ENCODE measurements at places on chromosomes 12 and 14. TPM values are rescaled to one million over a fixed set of nuclear protein-coding genes. Genes with fewer than 3 reads are reported as not detected.

DNA sequence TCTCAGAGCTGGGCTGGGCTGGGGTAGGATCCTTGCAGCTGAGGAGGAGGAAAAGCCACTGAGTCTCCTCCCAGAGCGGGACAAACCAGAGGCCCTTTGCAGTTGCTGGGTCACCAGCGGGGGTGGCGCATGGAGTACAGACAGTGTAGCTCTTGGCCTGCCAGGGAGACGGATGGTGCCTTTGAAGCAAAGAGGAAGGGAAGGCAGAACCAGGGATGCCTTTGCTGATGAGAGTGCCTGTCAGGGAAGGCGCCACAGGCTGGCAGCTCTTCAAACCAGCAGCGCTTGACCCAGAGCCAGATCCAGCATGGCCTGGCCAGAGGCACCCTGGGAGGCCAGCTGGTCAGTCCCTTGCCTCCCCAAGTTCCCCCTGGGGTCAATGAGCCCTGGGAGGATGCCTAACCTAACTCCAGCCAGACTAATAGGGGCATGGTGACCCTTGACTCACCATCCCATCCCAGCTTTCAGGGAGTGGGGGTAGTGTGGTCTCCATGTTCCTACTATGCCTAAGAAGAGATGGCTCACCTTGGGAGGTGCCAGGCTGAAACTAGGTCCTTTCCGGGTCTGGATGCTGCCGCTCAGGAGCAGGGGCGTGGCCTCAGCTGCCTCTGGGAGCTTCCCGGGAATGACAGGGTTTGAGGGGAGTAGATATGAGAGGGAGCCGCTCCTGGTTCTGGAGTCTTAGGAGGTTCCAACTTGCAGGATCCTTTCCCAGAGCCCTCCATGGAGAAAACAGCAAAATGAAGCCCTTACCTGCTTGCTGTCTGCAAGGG is 19.8 kb downstream of the VASH1 start:
- no peak for DNase-seq

GRCh38 chr12:50647479-50647878 is 116.4 kb upstream of the ATF1 start:
- DNase-seq: no peak

DNA sequence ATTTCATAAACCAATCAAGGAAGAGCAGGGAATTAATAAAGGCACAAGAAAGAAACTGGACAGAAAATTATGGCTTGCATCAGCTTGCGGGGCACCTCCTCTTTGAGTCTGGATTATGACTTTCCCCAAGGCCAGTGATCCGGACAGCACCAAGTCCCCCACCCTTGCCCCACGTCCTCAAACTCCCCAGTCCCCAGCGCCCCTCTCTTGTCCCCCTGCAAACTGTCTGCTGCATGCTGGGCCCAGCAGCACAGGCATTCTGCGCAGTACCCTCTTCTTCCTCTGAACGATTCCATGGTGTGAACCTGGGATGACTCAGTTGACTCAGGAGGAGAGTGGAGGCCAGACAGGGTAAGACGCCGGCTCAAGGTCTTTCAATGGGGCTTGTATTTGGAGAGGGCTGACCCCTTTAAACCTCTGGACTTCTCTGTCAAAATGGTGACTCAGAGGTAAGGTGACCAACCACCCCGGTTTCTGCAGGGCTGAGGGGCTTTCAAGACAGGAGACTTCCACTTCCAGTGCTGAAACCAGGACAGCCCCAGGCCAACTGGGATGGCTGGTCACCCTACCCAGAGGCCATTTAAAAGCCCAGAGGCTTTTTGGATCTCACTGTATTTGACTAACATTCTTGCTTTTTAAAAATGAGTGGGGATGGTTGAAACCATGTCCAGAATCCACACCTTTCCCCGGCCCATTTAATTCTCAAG is 13.5 kb downstream of the C14orf132 start:
- DNase-seq: no peak

GRCh38 chr12:122858171-122858570 is 22.9 kb downstream of the HIP1R start:
- no peak for DNase-seq

- DNase-seq: no peak
Observed at GRCh38 chr12:126362493-126362892, 1297.3 kb downstream of the AACS start.

DNA sequence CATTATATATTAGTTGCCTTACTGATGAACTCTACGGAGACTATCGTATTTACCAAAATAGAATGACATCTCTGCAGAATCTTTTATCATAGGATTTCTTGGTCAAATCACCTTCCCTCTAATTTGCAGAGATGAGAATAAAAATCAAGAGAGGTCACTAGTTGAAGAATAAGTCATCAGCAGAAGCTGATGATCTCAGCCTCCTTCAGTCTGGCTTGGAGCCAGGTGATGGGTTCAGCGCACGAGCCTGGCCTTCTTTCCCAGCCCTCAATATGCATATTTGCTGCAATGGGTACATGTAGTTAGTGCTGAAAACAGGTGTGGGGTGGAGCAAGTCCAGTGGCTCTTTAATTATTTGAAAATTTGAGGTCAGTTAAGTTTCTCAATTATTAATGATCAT is 19.2 kb upstream of the EMP1 start:
- no peak for DNase-seq

DNA sequence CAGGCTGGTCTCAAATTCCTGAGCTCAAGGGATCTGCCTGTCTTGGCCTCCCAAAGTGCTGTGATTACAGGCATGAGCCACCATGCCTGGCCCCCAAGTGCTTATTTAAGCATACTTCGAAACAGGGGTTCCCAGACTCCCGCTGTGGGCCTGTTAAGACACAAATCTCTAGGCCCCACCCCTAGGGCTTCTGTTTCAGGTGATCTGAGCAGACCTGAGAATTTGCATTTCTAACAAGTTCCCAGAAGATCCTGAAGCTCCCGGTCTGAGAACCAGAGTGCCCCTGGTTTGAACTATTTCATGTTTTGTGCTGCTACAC is 25.0 kb downstream of the GCH1 start:
- DNase-seq: no peak

GRCh38 chr12:111413442-111414086 is 7.8 kb downstream of the SH2B3 start:
- no peak for DNase-seq

- no peak for DNase-seq
Observed at GRCh38 chr14:91342206-91342760, 75.3 kb downstream of the CCDC88C start.

- DNase-seq: no peak
Observed at GRCh38 chr14:88835661-88836060, 11.2 kb downstream of the TTC8 start.

DNA sequence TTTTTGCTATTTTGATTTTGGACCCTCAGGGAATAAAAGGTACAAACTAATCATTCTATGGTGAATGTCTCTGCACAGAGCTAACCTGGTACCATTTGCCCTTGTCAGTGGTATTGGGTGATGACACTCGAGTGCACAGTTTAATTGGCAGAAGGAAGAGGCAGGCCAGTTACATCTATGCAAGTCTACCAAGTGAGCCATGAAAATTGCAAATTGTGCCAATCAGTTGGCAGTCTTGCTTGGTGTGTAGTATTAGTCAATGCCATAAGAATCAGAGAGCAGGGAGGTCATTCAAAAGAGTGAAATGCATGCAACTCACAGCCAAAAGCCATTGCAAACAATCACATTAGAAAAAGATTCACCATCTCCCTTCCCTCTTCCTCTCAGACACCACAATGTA is 479.6 kb downstream of the ADAMTS20 start:
- DNase-seq: no peak

DNA sequence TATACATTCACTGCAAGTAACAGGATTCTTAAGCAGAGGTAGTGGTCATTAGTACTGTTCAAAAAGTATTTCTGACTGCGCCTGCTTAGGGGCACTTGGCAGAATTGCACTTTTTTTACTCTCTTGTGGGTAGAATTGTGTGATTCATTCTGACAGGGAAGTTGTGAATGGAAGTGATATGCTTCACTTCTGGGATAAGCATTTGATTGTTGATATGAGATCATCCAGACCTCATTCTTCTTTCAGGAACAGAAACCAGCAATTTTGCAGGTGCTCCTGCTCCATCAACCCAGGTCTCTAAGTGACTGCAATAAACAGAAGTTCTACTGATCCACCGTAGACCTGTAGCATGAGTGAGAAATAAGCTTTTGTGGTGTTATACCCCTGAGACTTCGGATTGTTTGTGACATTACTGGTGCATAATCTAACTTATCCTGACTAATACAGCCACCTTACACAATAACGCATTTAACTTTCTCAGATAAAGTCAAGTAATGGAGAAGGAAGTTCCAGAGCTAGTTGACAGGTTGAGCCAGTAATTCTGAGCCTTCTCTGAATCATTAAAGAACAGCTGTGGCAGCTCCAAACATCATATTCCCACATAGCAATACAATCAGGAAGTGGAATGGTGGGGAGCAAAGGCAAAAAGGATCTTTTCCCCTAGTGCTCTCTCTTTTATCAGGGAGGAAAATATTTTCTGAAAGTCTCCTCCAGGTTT is 387.9 kb downstream of the SYT1 start:
- DNase-seq: no peak

- DNase-seq: no peak
Observed at GRCh38 chr12:53975479-53976152, 862 bp upstream of the HOTAIR start.

DNA sequence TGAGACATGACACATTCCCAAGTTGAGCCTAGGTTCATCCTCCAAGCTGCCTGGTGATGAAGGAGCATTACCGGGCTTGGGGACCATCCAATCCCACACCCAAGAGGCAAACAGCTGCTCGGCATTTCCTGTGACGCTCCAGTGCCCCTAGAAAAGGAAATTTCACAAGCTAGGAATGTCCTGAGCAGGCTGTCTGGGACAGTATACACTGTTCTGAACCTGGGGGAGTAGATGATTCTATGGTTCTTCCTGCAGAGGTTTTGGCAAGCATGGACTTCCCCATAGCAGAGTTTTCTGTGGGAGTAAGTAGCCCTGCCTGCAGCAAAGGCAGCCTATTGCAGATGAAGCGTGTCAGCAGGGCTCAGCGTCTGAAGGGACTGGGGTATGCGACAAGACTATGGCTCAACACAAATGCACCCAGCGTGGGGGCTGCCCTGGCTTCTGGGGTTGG is 47.4 kb upstream of the SRSF5 start:
- peak; percentile 17 for DNase-seq

DNA sequence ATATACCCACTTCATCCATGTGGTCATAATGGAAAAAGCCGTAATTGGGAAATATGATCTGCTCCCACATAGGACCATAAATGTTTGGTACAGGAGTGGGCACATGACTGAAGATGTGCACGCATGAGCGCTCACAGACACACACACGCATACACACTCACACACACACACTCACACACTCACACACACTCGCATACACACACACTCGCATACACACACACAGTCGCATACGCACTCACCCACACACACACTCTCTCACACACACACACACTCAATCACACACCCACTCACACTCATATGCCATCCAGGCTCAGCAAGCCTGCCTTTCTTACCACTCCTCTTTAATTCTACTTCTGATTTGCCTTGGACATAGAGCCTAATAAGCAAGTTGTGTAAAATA is 45.6 kb upstream of the EGLN3 start:
- no peak for DNase-seq

DNA sequence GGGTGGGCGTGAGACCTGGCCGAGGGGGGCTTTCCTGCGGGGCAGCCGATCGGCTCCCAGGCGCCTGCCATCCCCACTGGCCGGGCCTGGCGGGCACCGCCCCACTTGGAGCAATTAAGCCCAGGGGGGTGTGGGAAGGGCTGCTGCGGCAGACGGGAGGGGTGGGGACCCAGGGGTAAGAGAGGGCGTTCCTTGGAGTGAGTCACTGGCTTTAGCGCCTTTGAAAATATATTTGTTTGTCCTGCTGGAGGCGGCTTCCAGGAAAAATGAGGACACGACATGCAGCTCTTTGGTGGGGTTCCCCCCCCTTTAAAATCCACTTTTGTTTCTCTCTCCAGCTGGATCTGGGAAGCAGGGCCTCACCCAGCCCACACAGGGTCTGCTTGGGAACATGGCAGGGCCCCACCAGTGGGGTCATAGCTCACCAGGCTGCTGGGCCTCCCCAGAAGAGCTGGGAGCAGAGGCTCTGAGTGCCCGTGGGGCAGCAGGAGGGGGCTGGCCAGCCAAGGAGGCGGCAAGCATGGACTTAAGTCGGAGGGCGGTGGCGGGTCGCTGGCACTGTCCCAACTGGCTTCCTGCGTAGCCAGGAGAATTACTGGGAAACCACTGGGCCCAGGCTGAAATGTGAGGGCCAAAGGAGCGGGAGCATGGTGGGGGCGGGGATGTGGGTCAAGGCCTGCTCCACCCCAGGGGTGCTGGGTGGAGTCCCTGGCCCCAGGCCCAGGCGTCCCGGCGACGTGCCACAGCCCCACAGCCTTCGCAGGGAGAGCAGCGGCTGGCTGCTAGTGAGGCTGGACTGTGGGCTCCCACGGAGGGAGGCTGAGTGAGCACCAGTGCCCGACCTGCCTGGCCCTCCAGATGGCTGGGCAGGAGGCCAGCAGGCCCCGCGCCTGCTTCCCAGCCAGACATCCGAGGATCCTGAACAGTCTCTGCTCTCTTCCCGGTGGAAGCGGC is 128.0 kb downstream of the RFLNA start:
- peak; percentile 91 for DNase-seq

GRCh38 chr14:103216399-103216798 is 93.1 kb downstream of the TNFAIP2 start:
- no peak for DNase-seq

DNA sequence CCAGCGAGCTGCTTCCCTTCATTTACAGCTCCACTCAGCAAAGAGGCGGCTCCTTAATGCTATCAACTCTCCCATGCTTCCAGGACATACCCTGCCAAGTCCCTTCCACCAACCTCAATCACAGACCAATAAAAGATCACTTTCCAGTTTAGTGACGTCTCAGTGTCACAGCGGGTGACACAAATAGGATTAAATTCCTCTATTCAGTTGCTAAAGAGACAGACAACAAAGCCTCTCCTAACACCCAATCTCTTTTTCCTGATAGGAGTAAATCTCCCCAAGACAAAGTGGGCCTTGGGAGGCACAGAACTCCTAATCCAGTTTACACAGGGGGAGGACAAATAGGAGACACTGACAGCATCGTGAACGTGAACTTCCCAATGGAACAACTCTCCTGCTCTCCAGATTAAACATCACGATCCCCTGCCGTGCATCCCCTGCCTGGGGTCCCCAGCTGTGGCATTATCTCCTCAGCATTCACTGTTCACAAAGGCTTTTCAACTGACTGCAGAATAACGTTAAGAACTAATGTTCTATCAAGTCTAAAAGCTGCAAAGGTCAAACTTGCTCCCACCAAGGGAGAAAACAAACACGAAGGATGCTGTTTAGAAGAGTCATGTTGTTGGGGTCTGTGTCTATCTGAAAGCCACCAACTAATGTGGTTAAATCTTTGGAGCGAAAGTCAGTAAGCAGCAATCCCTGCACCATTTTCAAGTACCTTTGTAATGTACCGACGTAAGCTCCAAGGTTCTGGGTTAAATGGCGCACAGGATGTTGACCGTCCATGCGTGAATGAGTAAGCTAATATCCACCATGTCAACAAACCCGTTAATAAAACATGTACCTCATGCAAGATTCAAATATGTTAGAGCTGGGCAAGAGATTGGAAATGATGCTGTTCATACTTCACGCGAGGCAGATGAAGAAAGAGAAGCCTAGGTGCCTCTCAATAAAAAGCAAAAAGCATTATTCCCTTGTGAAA is 31.5 kb downstream of the TMEM132D start:
- no peak for DNase-seq

The CALCOCO1 gene
- 110 TPM for total RNA-seq

The MANSC4 gene
- not detected for total RNA-seq

The STYK1 gene
- 0.39 TPM for total RNA-seq
